ENCODE measurements at places on chromosomes 7 and 10.

GRCh38 chr7:70301673-70302185 lies 703.5 kb downstream of the AUTS2 start:
- no peak for DNase-seq

GRCh38 chr7:42453931-42454361 lies 216.9 kb upstream of the GLI3 start:
- DNase-seq: no peak

DNA sequence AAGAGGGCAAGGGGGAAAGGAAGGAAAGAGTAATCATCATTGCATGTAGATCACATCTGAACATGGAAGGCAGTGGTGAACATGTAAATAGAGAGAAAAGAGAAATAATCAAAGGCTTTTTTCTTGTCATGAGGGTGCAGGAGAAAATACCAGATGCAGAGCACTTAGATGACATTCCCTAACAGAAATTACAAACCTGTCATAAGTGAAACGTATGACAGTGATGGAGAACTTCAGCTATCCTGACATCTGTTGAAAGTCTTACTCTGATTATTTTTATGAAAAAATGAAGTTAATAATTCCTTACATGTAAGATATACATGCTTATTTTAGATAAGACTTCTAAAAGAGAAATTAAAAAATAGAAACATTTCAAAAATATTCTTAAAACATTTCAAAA lies 54.7 kb downstream of the BRAF start:
- DNase-seq: no peak

DNA sequence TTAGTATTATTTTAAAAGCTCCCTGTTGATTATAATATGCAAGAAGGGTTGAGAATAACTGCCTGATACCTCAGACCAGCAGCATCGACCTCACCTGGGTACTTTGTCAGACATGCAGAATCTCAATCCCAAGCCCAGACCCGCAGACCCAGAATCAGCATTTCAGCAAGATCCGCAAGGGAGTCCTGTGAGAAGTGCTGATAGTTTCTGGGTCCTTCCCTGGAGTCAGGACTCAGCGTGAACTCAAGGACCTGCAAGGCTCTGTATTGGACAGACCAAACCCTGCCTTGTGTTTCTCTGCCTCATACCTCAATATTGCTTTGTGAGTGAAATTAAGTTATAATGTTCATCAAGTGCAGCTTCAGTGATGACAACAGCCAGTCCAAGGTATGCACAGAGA lies 149.5 kb upstream of the NPY start:
- no peak for DNase-seq

DNA sequence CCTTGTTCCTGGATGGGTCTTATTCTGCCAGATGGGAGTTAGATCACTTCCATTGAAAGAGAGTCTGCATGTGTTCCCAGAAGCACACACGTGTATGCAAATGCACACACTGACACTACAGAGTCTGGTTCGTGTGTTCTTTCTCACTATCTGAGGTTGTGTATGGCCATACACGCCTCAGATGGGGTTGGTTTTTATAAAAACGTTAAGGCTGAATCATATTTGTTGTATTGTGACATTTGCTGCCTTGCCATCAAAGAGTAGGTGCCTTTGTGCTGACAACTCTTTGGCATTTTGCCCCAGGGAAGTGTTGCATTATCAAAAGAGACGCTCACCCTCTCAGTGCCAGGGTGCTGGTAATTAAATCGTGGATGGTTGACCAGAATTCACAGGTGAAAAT lies 37.7 kb upstream of the HDAC9 start:
- DNase-seq: peak; percentile 70

GRCh38 chr7:2510909-2511768 lies 8.4 kb upstream of the LFNG start:
- no peak for DNase-seq

- DNase-seq: no peak
These were observed 5.0 kb downstream of the TWIST1 start for GRCh38 chr7:19112274-19113001.

DNA sequence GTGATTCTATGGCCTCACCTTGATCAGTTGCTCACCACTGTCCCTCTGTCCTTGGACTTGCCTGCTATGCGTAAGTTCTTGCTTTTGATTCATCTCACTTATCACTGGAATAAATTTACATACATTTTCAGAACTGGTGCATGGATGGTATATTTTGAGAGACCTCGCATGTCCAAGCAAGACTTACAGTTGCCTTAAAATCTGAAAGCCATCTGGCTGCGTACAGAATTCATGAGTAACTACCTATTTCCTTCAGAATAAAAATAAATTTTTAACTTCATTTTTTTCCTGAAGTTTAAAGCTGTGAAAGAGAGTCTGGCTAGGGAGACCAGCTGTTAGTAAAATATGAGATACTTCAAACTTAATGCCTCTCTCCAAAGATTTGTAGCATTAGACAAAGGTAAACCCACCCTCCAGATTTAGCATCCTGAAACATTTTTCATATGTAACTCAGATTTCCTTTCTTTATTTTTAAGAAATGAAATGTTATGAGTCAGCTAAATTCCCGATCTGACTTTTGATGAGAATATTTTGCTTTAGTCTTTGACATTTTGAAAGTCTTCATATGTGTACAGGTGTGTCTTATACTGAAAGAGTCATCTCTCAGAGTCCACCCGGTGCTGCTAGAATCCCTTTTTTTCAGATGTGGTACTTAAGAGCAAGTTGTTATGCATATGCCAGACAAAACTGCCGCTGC lies 136.4 kb upstream of the CELF2 start:
- DNase-seq: no peak

DNA sequence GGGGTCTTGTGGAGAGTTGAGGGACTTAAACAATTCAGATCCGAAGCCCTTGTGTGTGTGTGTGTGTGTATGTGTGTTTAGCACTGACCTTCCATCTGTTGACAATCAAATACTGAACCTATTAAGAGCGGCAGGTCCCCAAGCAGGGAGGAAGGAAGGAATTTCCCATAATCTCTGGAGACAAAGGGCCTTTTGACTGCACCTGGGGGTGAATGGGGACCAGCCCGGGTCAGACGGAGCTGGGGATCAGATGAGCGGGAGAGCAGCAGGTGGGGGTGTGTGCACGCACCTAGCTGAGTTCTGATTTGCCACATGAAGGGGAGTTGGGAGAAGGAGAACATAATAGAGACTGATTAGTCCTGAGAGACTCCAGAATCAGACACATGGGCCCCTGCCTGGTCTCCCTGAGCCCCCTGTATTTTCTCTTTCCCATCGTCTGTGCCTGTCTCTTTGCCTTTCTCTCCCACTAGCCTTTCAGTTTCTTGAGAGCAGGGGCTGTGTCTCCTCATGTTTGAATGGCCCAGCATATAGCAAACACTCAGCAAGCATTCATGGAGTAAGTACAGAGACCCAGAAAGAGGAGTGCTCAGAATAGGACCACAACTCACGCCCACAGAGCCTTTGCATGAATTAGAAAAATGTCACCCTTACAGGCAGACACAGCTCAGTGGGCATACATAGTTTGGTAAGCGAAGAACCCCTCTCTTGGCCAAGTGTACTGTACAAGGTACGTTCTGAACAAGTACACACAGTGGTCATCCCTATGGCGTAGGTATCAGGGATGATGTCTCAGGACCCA lies 288.3 kb upstream of the HABP2 start:
- no peak for DNase-seq

- no peak for DNase-seq
These were observed 156.1 kb downstream of the KIF20B start for GRCh38 chr10:89857431-89858042.

GRCh38 chr7:157670490-157671357 lies 333.9 kb downstream of the DNAJB6 start:
- DNase-seq: no peak

GRCh38 chr7:156777364-156778069 lies 115.5 kb downstream of the LMBR1 start:
- no peak for DNase-seq

DNA sequence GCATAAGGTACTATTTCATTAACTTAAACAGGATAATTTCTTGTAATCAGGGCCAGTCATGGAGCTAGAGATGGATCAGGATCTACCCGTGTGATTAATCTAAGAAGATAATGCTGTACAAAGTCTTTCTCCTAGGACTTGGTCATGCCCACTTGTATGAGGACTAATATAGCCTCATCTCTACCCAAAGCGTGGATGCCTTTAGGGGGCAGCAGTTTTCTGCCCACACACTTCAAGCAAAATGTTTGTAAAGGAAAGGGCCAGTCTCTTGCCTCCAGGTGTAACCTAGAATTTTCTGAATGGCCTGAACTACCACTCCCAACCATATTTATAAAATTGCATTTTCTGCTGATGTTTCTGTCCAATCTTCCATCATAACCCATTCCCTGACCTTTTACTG lies 764.0 kb upstream of the IGFBP3 start:
- no peak for DNase-seq

- no peak for DNase-seq
These were observed 279.8 kb upstream of the CACNA2D1 start for GRCh38 chr7:82723411-82723810.

DNA sequence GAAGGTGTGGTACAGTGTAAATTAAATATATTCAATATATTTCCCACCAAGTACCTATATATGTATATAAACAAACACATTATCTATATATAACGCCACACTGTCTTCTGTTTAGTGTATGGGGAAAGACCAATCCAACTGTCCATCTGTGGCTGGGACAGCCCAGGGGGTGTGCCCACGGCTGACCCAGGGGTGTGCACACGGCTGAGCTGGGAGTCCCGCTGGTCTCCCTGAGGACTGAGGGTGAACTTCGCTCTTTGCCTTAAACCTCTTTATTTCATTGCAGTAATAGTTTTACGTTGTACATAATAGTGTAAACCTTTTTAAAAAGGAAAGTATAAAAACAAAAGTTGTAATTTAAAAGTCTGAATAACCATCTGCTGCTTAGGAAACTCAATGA lies 6.3 kb downstream of the EN2 start:
- DNase-seq: no peak

DNA sequence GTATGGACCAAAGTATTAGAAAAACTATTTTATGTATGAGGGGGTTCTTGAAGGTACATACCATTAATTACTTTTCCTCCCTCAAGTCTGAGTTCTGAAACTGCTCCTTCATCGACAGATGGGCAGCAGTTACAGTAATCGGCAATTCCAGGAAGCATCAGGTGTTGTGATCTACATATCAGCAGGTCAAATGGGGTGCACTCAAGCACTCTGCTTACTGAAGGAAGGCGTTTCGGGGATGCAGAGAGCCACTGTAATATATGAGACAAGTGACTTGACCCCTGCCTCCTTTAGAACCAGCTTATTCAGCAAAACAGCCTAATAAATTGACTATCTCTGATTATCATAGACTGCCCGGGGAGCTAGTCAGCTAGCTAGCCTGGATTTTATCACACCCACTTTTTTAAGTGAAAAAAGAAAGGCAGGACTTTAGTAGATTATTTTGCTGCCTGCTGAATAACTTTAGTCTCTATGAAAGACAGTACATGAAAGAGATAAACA lies 4.2 kb downstream of the SMNDC1 start:
- DNase-seq: no peak

DNA sequence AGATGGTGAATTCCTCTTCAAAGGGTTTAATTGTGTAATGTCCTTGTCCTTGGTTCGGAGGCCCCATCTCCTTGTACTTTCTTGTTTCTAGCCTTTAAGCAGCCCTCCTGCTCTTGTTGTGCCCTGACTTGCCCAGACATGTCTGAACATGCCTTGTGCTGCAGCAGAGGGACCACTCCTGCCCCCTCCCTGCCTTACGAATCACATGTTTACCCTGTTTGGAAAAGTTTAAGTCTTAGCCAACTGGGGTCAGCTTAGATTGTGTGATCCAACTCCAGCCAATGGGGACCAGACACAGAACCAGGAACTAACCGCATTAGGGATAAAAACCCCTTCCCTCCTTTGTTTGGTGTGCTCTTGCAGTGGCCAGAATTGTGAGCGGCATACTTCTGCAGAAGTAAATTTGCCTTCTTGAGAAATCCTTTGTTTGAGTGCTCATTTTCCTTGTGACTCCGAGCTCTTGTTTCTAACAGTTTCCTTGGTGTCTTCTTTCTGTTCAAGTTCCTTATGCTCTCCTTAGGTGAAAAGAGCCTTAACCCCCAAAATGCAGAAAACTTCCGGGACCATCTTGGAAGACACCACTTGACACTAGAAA lies 29.4 kb downstream of the CLRN3 start:
- no peak for DNase-seq

GRCh38 chr7:51369746-51370145 lies 53.1 kb upstream of the COBL start:
- peak; percentile 24 for DNase-seq

DNA sequence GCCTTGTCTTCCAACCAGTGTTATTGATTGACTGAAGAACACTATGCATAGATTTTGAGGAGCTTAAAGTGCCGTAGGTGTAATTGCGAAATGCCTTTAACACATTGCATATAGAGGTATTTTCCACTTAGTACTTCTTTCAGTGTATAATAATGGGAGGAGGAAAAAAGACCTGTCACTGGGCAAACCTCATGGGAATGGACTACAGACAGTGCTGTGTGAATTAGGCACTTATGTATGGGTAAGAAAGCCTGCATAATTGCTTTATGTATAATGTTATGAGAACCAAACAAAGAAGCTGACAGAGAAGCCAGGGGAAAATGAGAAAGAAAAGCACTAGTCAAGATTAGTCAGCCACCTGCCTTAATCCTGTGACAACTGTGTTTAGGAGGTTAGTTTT lies 12.4 kb upstream of the SCRN1 start:
- no peak for DNase-seq

DNA sequence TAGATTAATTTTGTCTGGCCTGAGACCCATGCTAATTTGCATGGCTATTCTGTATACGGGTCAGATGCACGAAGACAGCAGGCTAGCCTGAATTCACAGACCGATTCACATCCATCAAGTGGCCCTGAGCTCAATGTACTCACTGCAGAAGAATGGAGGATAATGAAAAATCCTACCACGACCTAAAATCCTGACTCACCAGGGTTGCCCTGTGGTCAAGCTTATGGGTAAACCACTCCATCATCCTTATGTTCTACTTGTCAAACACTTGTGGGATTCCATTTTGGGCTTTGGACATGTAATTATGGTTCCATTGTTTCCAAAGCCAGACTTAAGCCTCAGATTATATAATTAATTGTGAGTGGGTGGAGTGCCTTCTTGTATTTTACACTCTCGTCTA lies 110.4 kb upstream of the ZNF438 start:
- no peak for DNase-seq

DNA sequence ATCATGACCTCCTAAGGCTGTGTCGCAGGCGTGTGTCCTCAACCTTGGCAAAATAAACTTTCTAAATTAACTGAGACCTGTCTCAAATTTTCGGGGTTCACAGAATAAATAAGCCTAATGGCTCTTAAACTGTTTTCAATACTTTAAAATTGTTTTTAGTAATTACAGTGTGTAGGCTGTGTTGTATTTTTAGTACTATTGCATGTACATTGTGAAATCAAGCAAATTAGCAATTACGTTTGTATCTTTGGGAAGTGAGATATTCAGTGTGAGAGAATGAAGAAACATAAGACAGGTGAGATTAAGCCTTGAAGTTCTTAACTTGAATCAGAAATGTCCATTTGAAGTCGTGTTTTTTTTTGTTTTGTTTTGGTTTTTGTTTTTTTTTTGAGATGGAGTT lies 4.8 kb upstream of the AKR1B10 start:
- DNase-seq: no peak

DNA sequence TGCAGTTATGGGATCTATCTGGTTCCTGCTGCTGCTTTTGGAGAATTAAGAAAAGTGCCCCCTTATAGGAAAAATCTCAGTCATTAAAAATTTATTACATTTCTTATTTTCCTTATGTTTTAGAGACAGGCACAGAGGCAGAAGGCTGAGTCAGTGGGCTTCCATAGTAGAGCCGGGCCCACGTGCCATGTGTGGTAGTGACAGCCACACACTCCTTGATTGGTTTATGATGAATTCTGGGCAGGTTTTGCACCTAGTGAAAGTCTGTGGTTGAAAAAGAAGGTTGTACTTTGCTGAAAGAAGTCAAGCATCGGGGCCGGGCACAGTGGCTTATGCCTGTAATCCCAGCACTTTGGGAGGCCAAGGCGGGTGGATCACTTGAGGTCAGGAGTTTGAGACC lies 109.9 kb downstream of the FANK1 start:
- no peak for DNase-seq
